ENCODE measurements at places on chromosomes 12 and 14.

DNA sequence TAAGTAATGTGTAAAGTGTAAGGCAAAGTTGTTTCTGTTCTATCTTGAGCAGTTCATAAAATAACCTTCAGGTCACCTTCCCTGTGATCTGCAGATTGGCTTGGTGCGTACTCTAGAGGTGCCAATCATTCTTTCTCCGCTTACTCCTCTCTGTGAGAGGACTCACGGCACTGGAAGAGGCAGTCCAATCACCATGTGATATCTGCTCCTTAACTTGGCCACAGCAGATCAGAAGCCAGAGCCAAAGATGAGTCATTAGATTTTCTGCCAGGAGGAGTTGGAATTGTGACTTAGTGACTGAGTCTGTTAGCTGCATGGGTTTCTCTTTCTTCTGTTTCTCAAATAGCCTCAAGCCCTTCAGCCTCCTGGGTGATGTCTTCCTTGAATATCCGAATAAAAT lies 165.5 kb downstream of the SLC41A2 start:
- DNase-seq = no peak

DNA sequence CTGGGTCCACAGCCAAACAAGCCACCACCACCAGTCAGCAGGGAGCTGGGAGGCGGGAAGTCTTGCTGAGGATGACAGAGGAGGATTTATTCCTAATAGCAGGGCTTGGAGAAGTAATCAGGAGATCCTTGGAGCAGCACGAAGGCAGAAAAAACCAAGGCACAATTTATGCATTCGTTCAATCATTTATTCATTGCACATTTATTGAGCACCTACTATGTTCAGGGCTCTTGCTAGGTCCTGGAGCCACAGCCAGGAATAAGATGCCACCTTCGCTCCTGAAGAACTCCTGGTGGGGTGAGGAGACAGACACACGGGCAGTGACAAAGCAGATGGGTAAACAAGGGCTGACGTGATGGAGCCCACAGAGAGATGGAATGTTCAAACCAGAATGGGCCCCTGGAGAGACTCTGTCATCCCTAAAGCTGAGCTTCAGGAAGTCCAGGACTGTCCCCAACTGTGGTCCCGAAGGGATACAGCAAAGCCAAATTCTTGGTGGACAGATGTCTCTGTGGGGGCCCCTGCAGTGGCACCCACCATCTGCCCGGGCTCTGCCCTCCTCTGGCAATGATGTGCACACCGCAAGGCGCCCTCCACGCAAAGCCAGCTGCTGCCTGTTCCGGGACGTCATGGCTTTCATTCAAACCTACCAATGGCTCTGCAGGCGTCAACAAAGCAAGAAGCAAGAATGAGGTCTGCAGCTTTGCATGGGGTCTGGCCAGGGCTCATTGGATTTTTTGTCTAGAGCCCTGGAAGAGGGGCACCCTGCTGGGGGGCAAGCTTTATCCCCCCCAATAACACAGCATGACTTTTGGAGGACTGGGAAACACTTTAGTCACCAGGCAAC lies 3.0 kb upstream of the TESC start:
- no peak for DNase-seq

- no peak for DNase-seq
Measured at GRCh38 chr14:37603688-37604251, 8.3 kb downstream of the TTC6 start.

GRCh38 chr14:23125011-23125410 lies 6.0 kb upstream of the CEBPE start:
- no peak for DNase-seq

DNA sequence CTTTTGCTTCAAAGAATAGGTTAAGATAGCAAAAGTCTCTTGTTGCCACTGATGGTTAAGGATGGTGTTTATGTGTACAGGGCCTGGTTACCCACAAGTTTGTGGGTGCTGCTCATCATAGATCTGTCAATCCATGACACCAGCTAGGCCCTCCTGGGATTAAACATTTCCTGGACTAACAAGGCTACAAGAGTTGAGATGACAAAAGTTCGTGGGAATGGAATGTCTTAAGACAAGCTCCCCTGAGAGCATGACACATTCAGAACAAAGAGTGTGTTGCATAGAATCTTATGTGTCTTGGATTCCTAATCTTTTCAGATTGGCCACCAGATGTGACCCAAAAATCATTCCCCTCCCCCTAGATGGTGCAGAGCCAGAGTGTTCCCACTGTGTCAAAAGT lies 592.5 kb upstream of the USP15 start:
- DNase-seq = no peak

GRCh38 chr12:122087431-122088178 lies 9.0 kb downstream of the MLXIP start:
- DNase-seq = no peak

- no peak for DNase-seq
Measured at GRCh38 chr14:68934066-68934465, 45.0 kb downstream of the ACTN1 start.

- DNase-seq = no peak
Measured at GRCh38 chr14:95471476-95471875, 45.0 kb downstream of the SYNE3 start.

DNA sequence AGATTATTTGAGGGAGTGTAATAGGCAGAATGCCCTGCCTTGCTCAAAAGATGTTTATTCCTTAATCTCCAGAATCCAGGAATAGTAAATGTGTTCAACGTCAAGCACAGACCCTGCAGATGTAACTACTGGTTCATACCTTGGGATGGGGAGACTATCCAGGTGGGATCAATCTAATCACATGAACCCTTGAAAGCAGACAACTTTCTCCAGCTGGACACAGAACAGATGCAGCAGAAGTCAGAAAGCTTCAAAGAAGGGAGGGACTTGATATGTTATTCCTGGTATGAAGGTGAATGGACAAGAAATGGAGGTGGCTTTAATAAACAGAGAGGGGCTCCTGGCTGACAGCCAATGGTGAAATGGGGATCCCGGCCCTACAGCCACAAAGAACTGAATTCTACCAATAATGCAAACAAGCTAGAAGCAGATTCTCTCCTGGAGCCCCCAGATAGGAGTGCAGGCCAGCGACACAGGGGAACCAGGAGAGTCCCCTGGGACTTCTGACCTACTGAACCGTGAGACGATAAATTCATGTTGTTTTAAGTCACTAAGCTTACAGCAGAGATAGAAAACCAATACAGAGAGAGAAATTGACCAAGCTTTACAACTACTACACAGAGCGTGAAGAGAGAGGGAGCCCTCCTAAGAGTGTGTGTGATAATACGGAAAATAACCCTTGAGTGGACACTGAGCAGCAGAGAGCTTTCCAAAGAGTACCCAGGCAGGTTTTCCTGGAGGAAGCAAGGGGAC lies 133.5 kb upstream of the TMEM132C start:
- no peak for DNase-seq

GRCh38 chr12:27539191-27539631 lies 15.2 kb downstream of the PPFIBP1 start:
- no peak for DNase-seq

- no peak for DNase-seq
Measured at GRCh38 chr14:102819747-102820330, 42.6 kb downstream of the TRAF3 start.

GRCh38 chr14:90256354-90257131 lies at the start of gene PSMC1:
Gene PSMC1 (plus strand): TSS chr14:90256553. CDS start chr14:90256598, 45 bp downstream.
- peak; percentile 21 for DNase-seq

DNA sequence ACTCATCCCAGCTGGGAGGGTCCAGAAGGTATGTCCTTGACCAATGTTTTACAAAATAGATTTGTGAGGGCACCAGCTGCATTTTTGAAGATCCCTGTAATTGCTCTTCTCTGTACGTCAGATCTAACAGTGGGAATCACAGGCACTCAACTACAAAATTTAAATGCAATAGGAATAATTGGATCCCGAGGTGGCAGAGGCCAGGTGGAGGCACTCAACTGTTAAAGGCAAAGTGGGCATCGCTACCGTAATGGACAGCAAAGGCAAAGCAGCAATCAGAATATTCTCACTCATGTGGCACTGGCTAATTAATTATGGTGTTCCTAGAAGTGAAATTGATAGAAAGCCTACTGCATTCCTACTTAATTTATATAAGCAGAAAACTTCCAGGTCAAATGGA lies 27.9 kb upstream of the PSMC1 start:
- DNase-seq = no peak

GRCh38 chr12:27937768-27938167 lies 34.8 kb downstream of the PTHLH start:
- DNase-seq = no peak
